ENCODE measurements at places on chromosomes 11 and 22. TPM values are rescaled to one million over a fixed set of nuclear protein-coding genes. Genes with fewer than 3 reads are reported as not detected.
A peak's percentile ranks its signal among the peaks of the same experiment; 100 is the strongest.

GRCh38 chr11:56010716-56011115, 16.3 kb upstream of the OR5F1 start:
- DNase-seq = no peak

The E2F8 gene
- total RNA-seq = 0.17 TPM

GRCh38 chr11:130904380-130904779, 11.9 kb downstream of the SNX19 start:
- no peak for DNase-seq

The APOL4 gene
- total RNA-seq = 0.07 TPM

DNA sequence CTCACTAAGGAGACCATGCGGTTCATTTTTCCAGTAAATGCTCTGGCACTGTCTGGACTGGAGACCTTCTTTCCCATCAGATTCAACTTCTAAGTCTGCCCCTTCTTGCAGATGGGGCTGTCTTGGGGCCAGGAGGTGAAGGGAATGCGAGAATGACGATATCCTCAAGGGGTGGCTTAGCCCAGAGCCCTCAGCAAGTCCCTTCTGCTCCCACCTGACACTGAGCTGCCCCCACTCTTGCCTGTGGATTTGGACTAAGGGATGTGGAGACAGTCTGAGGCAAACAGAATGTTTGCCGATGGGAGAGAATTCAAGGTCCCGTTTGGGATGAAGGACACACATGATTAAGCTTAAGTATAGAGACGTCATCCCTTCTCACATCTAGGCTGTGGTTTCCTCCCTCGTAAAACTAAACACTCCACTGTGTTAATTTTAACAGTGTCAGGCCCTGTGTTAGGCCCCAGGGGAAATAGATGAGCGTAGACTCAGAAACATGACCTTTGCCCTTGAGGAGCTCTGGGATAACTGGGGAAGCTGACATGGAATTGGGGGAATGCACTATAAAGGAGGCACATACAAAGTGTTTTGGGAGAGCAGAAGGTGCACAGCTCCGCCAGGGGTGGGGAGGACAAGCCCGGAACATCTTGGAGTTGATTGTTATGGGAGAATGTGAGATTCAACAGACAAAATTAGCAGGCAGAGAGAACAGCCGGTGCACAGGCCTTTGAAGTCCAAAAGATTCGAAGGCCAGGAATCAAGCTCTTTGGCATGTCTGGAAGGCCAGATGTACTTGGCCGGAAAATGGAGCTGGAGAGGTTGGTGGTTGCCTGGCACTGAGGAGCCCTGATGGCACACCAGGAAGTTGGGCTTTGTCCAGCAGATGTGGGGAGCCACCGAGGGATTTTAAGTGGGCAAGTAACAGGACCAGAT, 71.6 kb downstream of the ST3GAL4 start:
- DNase-seq = no peak

DNA sequence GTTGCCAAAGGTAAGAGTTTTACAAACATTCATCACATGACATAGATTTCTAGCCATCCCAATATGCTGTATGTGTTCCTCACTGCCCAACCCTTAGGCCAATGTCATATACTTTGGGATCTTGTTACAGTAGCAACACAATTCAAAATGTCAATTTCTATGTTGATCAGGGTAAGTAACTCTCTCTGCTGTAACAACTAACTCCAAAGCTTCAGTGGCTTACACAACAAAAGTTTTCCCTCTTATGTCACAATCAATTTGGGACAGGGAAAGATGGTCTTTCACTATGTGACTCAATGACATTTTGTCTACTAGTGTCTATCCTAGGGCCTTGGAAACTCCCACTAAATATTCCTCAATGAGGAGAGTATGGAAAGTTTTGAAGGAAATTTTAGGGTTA, 144.5 kb downstream of the SBF2 start:
- DNase-seq = no peak

DNA sequence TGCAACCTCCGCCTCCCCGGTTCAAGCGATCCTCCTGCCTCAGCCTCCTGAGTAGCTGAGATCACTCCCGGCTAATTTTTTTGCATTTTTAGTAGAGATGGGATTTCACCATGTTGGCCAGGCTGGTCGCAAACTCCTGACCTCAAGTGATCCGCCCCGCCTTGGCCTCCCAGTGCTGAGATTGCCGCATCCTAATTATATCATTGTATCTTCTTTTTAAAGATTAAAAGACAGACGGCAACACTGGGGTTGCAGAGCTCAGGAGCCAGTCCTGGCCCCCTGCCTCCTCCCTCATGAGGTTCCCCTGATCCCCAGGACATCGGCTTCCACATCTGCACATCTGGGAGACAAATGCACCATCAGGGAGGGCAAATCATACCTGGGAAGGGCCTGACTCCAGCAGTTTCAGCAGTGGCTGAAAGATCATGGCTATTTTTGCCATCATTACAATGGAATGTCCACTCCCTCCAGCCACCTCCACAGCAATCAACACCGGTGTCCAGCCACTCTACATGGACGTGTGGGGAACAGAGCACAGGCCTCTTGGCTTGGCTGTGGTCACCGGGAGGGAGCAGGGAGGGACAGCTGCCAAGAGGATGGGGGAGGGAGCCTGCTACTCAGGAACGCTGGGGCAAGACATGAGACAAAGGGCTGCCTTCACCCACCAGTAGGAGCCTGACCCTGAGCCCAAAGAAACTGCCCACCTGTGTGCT, 9.2 kb upstream of the CELSR1 start:
- DNase-seq = peak; percentile 73

DNA sequence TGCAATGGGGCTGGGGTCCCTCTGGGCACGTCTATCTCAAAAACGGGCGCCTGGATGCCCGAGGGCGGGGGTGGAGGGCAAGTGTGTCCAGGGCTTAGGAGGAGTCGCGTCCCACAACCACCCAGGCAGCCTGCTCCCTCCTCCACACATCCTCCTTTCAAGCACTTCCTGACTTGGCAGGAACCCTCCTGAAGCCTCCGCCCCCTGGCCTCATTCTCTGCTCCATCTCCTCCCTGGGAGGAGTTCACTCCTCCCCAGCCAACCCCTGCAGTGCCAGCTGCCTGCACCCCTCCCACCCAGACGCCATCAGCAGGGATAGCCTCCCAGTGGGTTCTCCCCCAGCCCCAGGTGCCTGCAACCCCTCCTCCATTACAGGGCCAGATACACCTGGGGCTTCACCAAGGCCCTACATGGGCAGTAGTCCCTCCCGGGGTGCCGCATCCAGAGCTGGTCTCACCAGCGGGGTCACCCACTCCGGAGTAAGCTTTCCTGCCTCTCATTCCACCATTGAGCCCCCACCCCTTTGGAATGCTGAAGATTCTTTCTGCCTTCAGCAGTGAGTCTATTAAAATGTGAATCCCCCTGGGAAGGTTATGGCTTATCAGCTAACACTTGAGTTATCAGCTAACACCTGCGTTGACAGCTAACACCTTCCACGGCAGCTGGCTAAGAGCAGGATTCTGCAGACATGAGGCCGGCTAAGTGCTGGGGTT, 24.4 kb downstream of the RTN4R start:
- DNase-seq = peak; percentile 73

- DNase-seq = no peak
These were observed 16.9 kb downstream of the UPB1 start for GRCh38 chr22:24512043-24512442.

The LYVE1 gene
- 0.27 TPM for total RNA-seq

The KCNJ4 gene
- 0.19 TPM for total RNA-seq

GRCh38 chr11:113896156-113896879, 8.3 kb upstream of the HTR3B start:
- no peak for DNase-seq

DNA sequence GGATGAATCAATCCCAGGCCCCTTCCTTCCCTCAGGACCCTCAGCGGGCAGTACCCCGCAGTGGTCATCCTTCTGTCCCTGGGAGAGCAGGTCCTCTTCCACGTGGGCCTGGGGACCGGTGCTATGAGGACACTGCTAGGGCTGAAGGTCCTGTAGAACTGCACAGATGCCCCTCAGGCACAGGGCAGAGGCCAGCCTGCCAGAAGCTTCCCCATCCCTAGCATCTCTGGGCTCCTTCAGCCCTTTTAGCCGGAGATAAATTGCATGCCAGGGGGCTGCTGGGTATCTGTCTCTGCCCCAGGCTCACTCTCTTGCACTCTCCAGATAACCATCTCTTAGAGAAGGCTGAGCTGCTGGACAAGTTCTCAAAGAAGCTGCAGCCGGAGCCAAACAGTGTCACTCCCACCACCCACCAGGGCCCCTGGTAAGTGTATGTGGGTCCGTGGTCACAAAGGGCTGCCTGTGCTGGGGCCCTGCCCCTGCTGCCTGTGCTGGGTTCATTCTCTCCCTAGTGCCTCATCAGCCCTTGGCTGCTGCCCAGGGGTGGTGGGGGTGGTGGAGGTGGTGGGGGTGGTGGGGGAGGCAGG, 2.3 kb downstream of the ATG16L2 start:
- no peak for DNase-seq

The EMSY gene
- total RNA-seq = 18.9 TPM
